HS-27A (cell line): ENCODE measurements at places on chromosomes 2 and 18.

DNA sequence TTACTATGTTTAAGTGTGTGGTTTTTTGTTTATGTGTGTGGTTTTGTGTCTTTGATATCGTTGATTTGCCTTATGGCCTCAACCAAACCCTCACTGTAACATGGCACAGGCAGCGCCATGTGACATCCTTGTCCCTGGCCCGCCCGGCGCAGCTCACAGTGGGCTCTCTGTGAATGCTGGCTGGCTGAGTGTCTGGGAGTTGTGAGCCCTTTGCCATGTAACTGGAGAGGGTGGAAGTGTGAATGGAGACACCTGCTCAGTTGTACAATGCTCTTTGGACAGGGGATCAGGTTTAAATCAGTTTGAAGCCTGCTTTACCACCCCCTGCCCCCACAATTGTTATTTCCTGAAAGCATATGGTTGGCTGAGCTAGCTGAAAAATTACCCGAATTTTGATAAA is 41.8 kb downstream of the TCF7L1 start:
- no peak for DNase-seq

DNA sequence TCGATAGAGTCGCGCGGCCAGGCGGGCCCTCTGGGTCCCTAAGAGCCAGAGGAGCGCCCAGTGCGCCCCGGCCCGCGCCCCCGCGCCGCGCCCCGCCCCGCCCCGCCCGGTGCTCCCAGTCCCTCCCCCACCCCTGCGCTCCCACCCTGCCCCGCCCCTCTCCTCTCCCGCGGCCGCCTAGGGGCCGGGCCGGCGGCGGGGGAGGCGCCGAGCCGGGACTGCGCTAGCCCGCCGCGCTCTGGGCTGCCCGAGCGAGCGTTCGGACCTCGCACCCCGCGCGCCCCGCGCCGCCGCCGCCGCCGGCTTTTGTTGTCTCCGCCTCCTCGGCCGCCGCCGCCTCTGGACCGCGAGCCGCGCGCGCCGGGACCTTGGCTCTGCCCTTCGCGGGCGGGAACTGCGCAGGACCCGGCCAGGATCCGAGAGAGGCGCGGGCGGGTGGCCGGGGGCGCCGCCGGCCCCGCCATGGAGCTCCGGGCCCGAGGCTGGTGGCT is at the start of gene GPC1:
TSS of gene GPC1 (plus strand) at position 207 of the 491 bp plus-strand sequence. CDS start at position 463, 256 bp downstream.
- no peak for DNase-seq

DNA sequence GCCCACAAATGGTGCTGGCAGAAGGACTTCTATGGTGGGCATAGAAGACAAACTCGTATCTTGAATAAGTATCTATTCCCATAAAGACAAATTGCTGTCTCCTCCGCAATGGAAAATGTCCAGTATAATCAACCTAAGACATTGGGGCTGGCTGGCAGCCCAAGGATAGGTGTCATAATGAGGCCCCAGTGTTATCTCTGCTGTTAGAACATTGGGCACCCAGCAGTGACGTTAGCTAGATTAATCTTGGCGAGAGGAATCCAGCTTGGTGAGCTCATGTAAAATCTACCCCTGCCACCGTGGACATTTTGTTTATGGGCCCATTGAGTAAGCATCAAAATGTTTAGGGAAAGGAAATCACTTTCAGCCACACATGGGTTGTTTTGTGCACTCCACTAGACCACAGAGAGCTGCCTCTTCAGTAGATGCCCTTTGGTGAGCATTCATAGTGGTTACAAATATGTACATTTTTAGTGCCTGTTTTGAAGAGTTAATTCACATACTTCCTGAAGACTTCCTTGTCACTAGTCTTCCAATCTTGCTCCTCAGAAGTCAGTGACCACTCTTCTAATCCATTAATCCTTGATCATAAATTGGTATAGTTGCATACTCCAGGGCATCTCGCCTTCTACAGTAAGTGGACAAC is 48.2 kb upstream of the KDM3A start:
- DNase-seq: no peak

DNA sequence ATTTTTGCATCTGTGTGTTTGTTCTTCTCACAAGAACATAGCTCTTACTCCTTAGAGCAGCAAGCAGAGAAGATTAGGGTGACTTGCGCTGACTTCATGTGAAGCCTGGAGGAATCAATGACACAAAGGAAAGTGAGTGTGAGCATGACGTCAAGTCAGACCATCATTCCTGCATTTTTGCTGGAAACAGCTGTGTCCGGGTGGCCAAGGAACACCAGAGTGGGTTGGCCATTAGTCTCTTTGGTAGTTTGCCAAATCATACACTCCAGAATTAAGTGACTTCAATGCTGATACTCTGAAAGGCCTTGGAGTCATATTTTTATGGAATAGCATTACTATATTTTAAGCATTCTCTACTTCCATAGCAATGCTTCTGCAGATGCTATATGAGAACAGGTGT is 597.2 kb downstream of the DCDC2C start:
- DNase-seq: no peak

- no peak for DNase-seq
Measured at GRCh38 chr18:70046207-70046606, 98.5 kb upstream of the CD226 start.

- no peak for DNase-seq
Measured at GRCh38 chr2:226739545-226740030, 60.0 kb downstream of the IRS1 start.

DNA sequence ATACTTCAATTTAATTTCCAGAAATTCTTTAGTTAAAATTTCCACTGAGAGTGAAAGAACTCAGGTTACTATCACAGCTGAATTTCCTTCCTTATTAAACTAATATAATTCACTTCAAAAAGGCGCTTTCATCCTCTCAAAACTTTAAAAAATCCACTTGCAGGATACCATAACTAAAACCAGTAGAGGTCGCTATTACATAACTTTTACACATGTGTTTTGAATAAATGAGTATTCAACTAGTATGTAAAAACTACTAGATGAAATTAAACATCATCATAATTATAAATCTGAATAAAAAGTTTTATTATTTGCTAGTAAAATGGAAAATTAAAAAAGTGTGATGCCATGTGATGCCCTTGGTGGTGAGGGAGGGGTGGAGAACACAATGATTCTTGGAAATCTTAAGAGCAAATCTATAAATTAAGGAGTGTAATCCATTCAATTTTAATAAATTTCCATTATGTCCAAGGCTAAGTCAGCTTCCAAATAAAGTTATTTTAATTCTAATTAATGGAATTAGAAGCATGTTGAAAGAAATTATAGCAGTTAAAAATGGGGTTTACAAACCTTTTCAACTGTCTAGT is 61.4 kb downstream of the SOS1 start:
- peak; percentile 4 for DNase-seq

GRCh38 chr2:73043929-73044832 is 27.3 kb downstream of the SFXN5 start:
- no peak for DNase-seq

DNA sequence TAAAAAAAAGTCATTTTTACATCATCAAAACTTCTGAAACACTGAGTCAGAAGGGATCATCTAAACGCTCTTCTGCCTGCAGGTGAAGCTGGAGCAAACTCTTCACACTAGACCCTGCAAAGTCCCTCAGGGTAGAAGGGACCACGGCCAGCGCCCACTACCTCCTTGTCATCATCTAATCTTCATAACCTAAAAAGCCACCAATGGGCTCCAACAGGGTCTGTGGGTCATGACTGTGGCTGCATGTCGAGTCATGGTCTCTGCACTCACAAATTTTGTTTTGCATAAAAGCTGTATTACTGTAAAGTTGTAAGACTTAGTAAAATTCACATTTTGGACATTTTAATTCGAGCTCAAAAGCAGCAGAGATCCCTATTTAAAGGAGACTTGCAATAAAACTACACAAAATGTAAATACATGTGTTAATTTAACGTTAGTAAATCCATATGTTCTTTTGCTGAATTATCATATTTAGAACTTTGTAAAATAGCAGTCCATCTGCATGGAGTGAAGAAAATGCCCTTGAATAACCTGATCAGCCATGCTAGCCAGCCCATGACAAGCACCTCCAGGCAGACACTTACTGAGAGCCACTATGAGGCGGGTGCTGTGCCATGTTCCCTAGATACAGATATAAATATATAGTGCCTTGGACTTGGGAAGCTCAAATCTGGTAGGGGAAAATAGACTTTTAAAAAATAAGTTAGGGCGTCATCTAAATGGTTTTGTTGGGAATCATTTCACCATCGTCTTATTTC is 437.2 kb upstream of the LYPD1 start:
- no peak for DNase-seq

GRCh38 chr2:58539973-58540372 is 298.8 kb upstream of the FANCL start:
- DNase-seq: no peak

DNA sequence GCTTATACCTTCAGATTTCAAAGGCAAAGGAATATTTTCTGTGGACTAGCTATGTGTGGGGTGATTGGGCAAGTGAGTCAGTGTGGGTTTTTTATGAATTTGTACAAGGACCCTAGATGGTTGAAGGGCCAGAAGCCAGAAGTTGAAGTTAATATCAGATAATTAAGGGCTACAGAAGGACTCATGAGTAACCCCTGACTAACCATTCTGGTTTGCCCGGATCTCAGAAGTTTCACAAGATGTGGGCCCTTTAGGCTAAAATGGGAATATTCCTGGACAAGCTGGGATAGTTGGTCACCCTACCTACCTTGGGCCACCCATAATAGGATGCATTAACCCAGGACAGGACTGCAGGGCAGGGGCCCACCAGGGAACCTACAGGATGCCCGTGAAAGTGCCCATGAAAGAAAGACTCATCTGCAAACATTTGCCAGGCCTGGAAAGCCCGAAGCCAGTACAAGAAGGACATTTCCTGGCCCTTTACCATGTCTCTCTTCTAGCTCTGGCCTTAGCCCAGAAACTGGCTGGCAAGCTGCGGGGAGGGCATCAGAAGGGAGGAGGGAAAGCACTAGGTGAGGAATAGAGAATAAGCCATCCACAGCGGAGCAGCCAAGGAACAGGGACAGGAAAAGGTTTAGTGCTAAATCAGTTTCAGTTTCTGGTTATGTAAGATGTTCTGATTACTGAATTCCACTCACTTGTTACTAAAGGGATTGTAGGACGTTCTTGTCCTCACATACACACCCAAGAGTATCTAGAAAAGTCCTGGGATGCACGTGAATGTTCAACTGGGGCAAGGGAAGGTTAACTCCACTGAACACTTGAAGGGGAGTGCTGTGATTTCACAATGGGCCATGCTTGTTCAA is 33.6 kb downstream of the GCG start:
- DNase-seq: no peak
